Caki2 (cell line): ENCODE measurements at places on chromosomes 13 and 19. TPM values are rescaled to one million over a fixed set of nuclear protein-coding genes. Genes with fewer than 3 reads are reported as not detected.

Gene PGLYRP1
- not detected in 2 replicates for total RNA-seq

Gene CYP4F2
- not detected in 2 replicates for total RNA-seq

Gene PSG6
- not detected in 2 replicates for total RNA-seq

Gene SWSAP1
- total RNA-seq = 2.1 and 5.6 TPM in 2 replicates

Gene CCNA1
- 7.8 and 8.1 TPM in 2 replicates for total RNA-seq

Gene CERS1
- 7.7 and 13.1 TPM in 2 replicates for total RNA-seq

Gene KLF2
- total RNA-seq = 0.55 and 3.0 TPM in 2 replicates

Gene FARSA
- total RNA-seq = 100 and 120 TPM in 2 replicates

Gene S1PR4
- total RNA-seq = 0.58 TPM in 1 of 2 replicates, not detected in the other

Gene SLC10A2
- 0.12 TPM in 1 of 2 replicates, not detected in the other for total RNA-seq

Gene COX7A1
- total RNA-seq = not detected in 2 replicates

Gene ARHGAP33
- 2.2 and 3.5 TPM in 2 replicates for total RNA-seq

Gene SOX1
- 1.7 and 3.4 TPM in 2 replicates for total RNA-seq

Gene GFY
- not detected in 2 replicates for total RNA-seq

Gene ENOX1
- not detected in 2 replicates for total RNA-seq

Gene SIAH3
- not detected in 2 replicates for total RNA-seq

Gene TMEM38A
- total RNA-seq = 4.8 and 9.9 TPM in 2 replicates

Gene TNFSF9
- total RNA-seq = 94.6 and 119 TPM in 2 replicates

Gene ERICH4
- not detected in 2 replicates for total RNA-seq

Gene NKG7
- total RNA-seq = not detected in 2 replicates

Gene ZNF506
- total RNA-seq = 19.8 and 28.9 TPM in 2 replicates

Gene PLIN4
- total RNA-seq = 0.24 TPM in 1 of 2 replicates, not detected in the other
